ENCODE measurements at places on chromosomes 1 and 21. TPM values are rescaled to one million over a fixed set of nuclear protein-coding genes. Genes with fewer than 3 reads are reported as not detected.

DNA sequence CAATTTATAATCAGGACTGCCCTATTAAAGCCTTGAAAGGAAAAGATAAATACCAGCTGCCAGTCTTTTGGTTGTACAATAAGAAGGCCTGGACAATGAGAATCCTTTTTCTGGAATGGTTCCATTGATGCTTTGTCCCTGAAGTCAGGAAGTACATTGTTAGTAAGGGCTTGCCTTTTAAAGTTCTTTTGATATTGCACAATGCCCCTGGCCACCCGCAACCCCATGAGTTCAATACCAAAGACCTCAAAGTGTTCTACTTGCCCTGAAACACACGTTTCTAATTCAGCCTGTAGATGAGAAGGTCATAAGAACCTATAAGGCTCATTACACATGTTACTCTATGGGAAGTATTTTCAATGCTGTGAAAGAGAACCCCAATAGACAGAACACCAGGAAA is 112.1 kb downstream of the OLFM3 start:
- no peak for DNase-seq
- H3K4me1 ChIP-seq = no peaks in the 10 kb centered on the region
- H3K4me3 ChIP-seq = no peak overlapping the region
- no peak overlapping the region for H3K27ac ChIP-seq
- no peaks in the 10 kb centered on the region for H3K36me3 ChIP-seq

- peak within 1 kb of the TSS; percentile 48 for H3K27ac ChIP-seq
- H3K36me3 ChIP-seq = no peaks in the 10 kb centered on the region
- H3K4me3 ChIP-seq = peak within 1 kb of the TSS; percentile 67
- DNase-seq = peak; percentile 72
- peaks cover 13% of the 10 kb centered on the region for H3K4me1 ChIP-seq
Observed at GRCh38 chr1:212432661-212433576, at the start of gene NENF. Gene NENF, plus strand, starts transcription at chr1:212432920. Its CDS starts 24 bp downstream, at chr1:212432944.

DNA sequence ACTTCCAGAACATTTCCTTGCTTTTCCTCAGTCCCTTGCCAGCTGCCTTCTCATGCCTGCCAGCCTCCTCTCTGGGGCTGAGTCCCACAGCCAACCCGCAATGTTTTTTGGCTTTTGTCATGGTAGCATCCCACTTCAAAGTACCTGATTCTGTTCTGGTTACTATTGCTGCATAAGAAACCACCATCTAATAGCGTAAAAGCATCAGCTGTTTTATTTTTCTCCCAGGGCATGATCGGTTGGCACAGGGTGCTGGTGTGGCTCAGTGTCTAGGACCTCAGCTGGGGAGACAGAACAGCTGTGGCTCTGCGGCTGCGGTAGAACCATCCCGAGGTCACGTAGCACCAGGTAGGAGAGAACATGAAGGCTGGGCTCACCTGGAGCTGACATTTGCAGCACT is 8.9 kb upstream of the PRMT2 start:
- H3K27ac ChIP-seq = no peak overlapping the region
- H3K36me3 ChIP-seq = no peaks in the 10 kb centered on the region
- peaks cover 6% of the 10 kb centered on the region for H3K27me3 ChIP-seq
- no peak overlapping the region for H3K4me3 ChIP-seq
- no peak for DNase-seq
- H3K4me1 ChIP-seq = no peaks in the 10 kb centered on the region

DNA sequence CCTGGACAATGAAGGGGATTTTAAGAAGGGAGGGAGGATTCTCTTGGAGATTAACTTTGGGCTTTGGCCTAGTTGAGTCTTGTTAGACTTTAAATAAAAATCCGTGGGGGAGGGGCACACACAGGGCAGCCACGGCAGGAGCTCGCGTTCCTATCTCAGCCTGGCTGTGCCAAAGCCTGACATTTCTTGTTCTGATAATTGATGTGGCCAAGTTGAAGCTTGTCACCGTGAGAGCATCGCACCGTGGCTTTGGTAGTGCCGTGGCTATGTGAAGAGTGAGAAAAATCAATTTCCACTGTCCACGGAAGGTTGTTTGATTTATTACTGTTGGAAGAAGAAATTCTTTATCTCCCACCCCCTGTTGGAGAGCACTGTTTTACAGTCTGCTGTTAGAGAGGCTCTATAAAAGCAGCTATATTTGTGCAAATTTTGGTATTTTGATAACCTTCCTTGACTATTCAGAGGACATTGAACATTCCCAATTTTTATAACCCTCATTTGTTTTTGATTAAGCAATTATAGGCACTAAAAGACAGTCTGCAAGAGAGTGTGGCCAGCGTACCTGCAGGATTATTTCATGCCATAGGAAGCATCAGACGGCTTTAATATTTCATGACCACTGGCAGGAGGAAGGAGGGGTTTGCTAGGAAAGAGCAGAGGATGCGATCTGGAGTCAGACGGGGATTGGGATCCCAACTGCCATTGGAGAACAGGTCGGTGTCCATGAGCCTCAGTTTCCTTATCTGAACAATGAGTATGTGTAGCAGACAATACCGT is 160.7 kb downstream of the KAZN start:
- peaks cover 4% of the 10 kb centered on the region for H3K27me3 ChIP-seq
- DNase-seq = no peak
- H3K36me3 ChIP-seq = no peaks in the 10 kb centered on the region
- no peak overlapping the region for H3K27ac ChIP-seq
- no peak overlapping the region for H3K4me3 ChIP-seq
- H3K4me1 ChIP-seq = peaks cover 3% of the 10 kb centered on the region

DNA sequence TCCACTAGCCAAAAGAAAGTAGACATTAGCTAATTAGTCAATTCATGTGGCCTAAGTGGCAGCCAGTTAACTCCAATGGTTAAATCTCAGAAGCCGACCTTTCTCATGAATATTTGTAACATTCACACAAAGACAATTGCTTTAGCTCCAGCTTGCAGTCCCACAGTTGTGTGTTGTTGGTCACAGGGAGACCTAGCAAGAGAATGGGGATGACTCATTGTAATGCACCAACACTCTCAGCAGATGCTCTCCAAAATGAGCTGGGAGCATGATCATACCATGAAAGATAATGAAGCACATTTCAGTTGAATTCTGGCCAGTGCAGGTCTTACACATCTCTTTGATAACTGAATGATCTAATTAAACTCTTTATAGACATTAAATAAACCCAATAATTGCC is 160.4 kb downstream of the HLX start:
- H3K27ac ChIP-seq = no peak overlapping the region
- no peak overlapping the region for H3K4me3 ChIP-seq
- DNase-seq = peak; percentile 75
- H3K27me3 ChIP-seq = no peaks in the 10 kb centered on the region
- H3K36me3 ChIP-seq = no peaks in the 10 kb centered on the region

- peaks cover 11% of the 10 kb centered on the region for H3K4me1 ChIP-seq
- no peak overlapping the region for H3K4me3 ChIP-seq
- no peak overlapping the region for H3K27ac ChIP-seq
- no peak for DNase-seq
- no peaks in the 10 kb centered on the region for H3K36me3 ChIP-seq
Observed at GRCh38 chr1:16168622-16169360, 12.9 kb upstream of the EPHA2 start.

- H3K27ac ChIP-seq = no peak overlapping the region
- H3K4me1 ChIP-seq = peaks cover 7% of the 10 kb centered on the region
Observed at GRCh38 chr1:10941891-10942541, 70.4 kb upstream of the TARDBP start.

DNA sequence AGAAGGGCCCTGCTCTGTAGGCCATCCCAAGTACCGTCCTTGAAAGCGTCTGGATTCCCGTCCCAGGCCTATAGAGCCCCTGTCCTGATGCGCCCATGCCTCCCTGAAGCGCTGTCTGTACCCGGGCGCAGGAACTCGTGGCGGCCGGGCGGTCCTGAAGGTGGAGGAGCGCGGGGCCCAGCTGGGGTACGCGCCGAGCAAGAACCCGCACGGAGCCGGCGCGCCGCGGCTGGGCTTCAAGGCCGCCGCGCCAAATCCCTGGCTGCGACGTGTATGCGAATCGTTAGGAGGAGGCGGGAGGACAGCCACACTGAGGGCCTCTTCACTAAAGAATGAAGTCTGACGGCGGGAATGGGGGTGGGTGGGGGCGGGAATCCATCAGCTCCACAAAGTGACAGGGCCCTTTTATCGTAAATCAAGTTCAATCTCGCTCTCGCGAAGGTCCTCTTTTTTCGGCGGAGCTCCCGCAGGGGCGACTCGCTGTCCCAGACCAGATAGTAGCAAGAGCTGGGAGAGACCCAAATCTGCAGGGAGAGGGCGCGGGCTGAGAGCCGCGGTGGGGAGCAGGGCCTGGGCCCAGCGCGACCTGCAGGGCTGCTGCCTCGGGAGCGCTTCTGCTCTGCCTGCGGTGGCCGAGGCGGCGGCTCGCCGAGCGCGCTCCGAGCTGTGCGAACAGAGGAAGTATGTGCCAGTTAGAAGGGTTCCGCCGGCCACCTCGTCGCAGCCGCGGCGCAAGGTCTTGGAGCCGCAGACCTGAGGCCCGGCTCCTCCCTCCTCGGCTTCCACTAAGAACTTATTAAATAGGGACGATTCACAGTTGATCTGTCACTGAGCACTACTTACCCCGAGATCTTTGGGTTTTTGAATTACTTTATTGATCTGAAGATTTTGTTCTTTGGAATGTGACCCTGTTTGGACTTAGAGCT is 10.4 kb downstream of the BARHL2 start:
- H3K4me1 ChIP-seq = no peaks in the 10 kb centered on the region
- H3K4me3 ChIP-seq = no peak overlapping the region
- H3K36me3 ChIP-seq = no peaks in the 10 kb centered on the region
- no peak overlapping the region for H3K27ac ChIP-seq

DNA sequence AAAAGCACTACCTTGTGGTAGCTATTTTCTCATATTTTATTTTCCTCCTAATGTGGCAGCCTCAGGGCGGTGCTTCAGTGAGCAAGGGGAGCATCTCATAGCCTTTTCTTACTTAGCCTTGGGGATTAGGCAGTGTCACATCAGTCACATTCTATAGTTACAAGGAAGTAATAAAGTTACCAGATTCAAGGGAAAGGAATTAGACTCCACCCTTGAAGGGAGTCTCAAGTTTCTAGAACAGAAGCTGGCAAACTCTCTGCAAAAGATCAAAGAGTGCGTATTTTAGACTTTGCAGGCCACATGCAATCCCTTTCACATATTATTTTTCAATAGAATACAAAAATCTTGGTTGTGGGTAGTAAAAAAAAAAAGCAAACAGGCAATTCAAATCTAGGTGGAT is 350.4 kb downstream of the AMY1C start:
- H3K4me1 ChIP-seq = no peaks in the 10 kb centered on the region
- no peak overlapping the region for H3K4me3 ChIP-seq
- DNase-seq = no peak
- no peak overlapping the region for H3K27ac ChIP-seq
- no peaks in the 10 kb centered on the region for H3K36me3 ChIP-seq

- H3K36me3 ChIP-seq = peaks cover 38% of the 10 kb centered on the region
- H3K4me1 ChIP-seq = no peaks in the 10 kb centered on the region
- no peak overlapping the region for H3K27ac ChIP-seq
- no peak for DNase-seq
Observed at GRCh38 chr1:41013796-41014195, 7.7 kb downstream of the SLFNL1 start.

FCGR3A gene
- not detected for total RNA-seq

KRTAP19-5 gene
- total RNA-seq = not detected

ACTL8 gene
- 0.28 TPM for total RNA-seq

TP73 gene
- total RNA-seq = not detected

OR2M3 gene
- not detected for total RNA-seq
